ENCODE measurements at places on chromosomes 5 and 9. TPM values are rescaled to one million over a fixed set of nuclear protein-coding genes. Genes with fewer than 3 reads are reported as not detected.

The TGFBI gene
- total RNA-seq, result 0.58 TPM

The IL3 gene
- total RNA-seq, result 23.1 TPM

The FOXD4L6 gene
- not detected for total RNA-seq

The DDX31 gene
- total RNA-seq, result 18.8 TPM

The GABRA6 gene
- total RNA-seq, result not detected

The FOXD4 gene
- not detected for total RNA-seq

DNA sequence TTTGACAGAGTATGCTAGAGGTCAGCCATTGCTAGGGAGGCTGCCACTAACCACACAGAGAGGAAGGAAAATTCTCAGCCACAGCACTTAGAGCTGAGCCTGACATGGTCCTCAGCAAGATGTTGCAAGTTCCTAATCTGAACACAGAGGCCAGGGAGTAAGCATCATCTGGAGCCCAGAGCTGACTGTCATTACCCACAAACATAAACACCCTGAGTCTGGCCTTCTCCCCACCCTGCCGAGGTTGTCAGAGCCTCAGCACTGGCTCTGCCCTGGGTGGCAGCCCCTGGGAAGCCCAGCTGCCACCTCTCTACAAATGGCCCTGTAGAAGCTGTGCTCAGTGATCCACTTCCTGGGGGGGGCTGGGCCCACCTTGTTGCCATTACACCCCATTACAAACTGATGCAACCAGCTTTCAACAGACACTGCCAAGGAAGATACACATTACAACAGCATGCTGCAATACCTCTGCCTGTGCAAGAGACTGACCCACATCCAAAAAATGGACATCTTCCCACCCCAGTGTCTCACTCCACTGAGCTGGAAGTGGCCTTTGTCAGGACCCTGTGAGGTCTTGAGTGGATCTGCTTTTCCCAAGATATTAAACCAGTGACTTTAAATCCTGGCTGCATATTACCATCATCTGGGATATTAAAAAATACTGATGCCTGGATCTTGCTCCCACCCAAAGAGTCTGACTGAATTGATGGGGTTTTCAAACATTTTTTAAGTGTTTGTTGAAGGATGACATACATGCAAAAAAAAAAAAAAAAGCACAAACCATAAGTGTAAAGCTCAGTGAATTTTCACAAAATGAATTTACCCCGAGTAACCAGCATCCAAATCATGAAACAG lies 33.0 kb downstream of the IRF1 start:
- peaks cover 89% of the 10 kb centered on the region for H3K4me1 ChIP-seq
- peak; percentile 53 for DNase-seq
- no peaks in the 10 kb centered on the region for H3K27me3 ChIP-seq
- H3K27ac ChIP-seq, result peak overlapping the region; percentile 92
- H3K4me3 ChIP-seq, result no peak overlapping the region
- peaks cover 20% of the 10 kb centered on the region for H3K36me3 ChIP-seq

DNA sequence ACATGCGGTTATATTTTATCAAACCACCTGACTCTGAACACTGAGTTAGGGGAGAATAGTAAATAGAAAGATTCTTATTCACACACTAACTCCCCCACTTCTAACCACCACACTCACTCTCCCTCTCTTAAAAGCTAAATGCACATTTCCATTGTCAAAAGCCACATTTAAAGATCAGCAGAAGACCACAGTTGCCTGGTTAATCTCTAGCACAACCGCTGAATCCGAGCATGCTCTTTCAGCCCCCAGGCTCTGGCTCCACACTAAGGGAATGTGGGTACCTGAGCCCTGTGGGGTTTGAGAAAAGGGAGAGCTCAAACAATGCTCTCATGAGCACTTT lies 35.7 kb downstream of the PFDN1 start:
- no peak overlapping the region for H3K27ac ChIP-seq
- H3K27me3 ChIP-seq, result no peaks in the 10 kb centered on the region
- H3K4me3 ChIP-seq, result no peak overlapping the region
- DNase-seq, result no peak
- peaks cover 31% of the 10 kb centered on the region for H3K4me1 ChIP-seq

GRCh38 chr5:81750308-81751008 lies 439 bp downstream of the SSBP2 start:
- H3K36me3 ChIP-seq, result peaks cover 3% of the 10 kb centered on the region
- no peaks in the 10 kb centered on the region for H3K27me3 ChIP-seq
- DNase-seq, result no peak
- peaks cover 25% of the 10 kb centered on the region for H3K4me1 ChIP-seq

DNA sequence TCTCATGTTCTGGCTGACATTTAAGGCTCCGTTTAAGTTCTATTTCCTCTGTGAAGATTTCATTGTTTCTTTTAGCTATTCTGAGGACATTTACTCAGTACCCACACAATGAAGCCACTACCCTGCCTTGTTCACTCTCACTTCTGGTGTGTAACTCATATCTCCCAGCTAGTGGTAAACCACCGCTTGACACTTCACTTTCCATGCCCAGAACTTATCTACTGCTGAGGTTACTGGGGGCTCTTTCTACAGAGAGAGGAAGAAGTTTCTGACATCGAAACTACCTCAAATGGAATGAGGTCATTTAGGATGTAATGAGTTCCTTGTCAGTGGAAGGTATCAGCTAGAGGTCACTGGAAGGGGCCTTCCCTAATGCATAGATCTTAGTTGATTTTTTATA lies 501.5 kb downstream of the DMAC1 start:
- no peak overlapping the region for H3K4me3 ChIP-seq
- DNase-seq, result peak; percentile 61
- peaks cover 14% of the 10 kb centered on the region for H3K4me1 ChIP-seq
- H3K27me3 ChIP-seq, result peaks cover 24% of the 10 kb centered on the region

DNA sequence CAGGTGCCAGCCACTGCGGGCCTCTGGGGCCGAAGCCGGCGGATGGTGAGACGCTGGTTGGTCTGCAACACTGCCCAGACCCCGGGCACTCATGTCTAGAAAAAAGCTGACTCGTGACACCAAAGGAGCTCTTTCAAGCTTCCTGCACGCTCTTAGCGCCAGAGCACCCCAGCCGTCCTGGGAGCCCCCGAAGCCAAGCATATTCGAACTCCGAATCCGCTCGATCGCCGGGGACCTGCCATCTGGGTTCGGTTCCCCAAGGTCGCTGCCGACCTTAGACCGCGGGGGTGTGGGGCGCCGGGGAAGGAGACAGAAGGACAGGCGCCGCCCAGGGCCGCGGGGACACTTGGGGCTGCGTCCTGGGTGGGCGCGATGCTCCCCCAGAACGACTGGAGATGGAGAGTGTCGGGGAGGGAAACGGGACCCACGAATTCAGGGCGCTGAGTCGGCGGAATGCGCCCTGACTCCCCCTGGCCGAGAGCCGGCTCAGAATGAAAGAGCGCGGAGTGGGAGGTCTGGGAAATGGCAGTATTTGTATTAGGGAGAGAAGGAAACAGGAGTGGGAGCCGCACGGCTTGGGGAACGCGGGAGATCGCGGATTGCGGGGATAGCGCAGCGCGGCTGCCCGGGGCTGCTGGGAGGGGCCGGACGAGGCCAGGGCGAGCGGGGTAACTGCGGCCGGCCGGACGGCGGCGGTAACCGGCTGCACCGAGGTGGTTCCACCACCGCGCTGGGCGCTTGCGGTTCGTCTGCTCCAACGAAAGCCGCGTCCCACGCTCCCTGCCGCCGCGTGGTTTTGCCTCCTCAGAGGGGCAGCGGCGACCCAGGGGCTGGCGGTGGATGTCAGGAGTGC lies 20.1 kb upstream of the MARCHF6 start:
- peaks cover 4% of the 10 kb centered on the region for H3K4me1 ChIP-seq
- H3K36me3 ChIP-seq, result no peaks in the 10 kb centered on the region
- H3K4me3 ChIP-seq, result peak overlapping the region; percentile 69
- peaks cover 31% of the 10 kb centered on the region for H3K27me3 ChIP-seq
- no peak overlapping the region for H3K27ac ChIP-seq

GRCh38 chr9:126148994-126149393 lies 177.6 kb upstream of the MVB12B start:
- no peaks in the 10 kb centered on the region for H3K36me3 ChIP-seq
- H3K27ac ChIP-seq, result no peak overlapping the region
- H3K4me3 ChIP-seq, result no peak overlapping the region
- peaks cover 24% of the 10 kb centered on the region for H3K27me3 ChIP-seq

- no peak overlapping the region for H3K4me3 ChIP-seq
- no peaks in the 10 kb centered on the region for H3K27me3 ChIP-seq
- no peak overlapping the region for H3K27ac ChIP-seq
- H3K36me3 ChIP-seq, result no peaks in the 10 kb centered on the region
- no peak for DNase-seq
- no peaks in the 10 kb centered on the region for H3K4me1 ChIP-seq
Measured at GRCh38 chr5:153498516-153498915, 8.0 kb downstream of the GRIA1 start.

DNA sequence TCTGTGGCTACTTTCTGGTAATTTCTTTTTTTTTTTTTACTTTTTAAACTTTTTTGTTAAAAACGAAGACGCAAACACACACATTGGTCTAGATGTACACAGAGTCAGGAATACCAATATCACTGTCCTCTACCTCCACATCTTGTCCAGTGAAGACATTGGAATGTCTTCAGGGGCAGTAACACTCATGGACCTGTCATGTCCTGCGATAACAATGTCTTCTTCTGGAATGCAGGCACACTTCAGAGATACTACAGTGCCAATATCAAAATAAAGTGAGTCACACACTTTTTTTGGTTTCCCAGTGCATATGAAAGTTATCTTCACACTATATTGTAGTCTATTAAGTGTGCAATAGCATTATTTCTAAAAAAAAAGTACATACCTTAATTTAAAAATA lies 175.9 kb downstream of the ARRDC3 start:
- H3K36me3 ChIP-seq, result no peaks in the 10 kb centered on the region
- no peak overlapping the region for H3K4me3 ChIP-seq
- no peaks in the 10 kb centered on the region for H3K4me1 ChIP-seq

GRCh38 chr5:146193285-146193684 lies 10.1 kb upstream of the RBM27 start:
- no peak overlapping the region for H3K27ac ChIP-seq
- peaks cover 11% of the 10 kb centered on the region for H3K27me3 ChIP-seq
- no peaks in the 10 kb centered on the region for H3K4me1 ChIP-seq
- DNase-seq, result no peak

DNA sequence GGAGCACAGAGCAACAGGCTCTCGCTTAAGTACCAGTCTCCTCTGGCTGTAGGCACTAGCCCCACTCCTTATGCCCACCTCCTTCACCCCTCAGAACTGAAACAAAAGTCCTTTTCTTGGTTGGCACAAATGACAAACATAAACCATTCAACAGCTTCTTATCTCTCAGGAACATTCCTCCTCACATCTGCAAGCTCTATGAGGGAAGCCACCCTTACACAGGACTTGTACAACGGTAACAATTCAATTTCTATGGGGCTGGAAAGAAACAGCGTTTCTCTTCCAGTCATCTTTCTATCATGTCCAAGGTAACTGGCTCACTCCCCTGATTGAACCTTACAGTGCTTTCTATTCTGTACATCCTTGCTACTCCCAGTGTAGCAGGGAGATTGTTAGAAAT lies 74.1 kb downstream of the CSF2 start:
- H3K4me1 ChIP-seq, result no peaks in the 10 kb centered on the region
- H3K4me3 ChIP-seq, result no peak overlapping the region
- DNase-seq, result no peak
- peaks cover 5% of the 10 kb centered on the region for H3K36me3 ChIP-seq
- no peak overlapping the region for H3K27ac ChIP-seq

GRCh38 chr9:129102791-129103594 lies 7.6 kb downstream of the CRAT start:
- DNase-seq, result peak; percentile 30
- H3K36me3 ChIP-seq, result no peaks in the 10 kb centered on the region
- no peaks in the 10 kb centered on the region for H3K4me1 ChIP-seq
- H3K27ac ChIP-seq, result no peak overlapping the region
- no peak overlapping the region for H3K4me3 ChIP-seq
- no peaks in the 10 kb centered on the region for H3K27me3 ChIP-seq

DNA sequence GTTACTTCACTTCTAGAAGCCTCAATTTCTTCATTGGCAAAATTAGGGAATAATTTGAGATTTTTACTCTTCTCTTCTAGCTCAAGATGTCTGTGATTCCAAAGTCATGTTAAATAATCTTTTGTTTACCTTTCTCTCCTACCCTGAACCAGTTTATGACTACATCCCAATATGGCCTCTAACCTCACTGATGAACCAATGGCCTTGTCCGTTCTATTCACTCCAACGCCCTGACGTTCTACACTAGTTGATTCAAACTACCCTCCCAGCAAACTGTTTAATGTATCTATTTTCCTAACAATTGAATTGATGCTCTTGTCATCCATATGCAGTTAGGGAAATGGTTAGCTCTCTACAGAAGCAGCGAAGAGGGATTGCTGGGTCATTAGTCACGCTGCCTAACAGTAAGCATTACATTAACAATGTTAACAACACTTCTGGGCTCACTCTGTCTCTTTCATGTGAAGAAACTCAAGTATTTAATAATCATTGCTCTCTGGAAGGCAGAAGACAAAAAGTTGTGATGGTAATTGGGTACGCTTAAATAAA lies 38.0 kb downstream of the RAPGEF1 start:
- peaks cover 8% of the 10 kb centered on the region for H3K36me3 ChIP-seq
- H3K4me1 ChIP-seq, result peaks cover 87% of the 10 kb centered on the region
- DNase-seq, result no peak
- H3K27ac ChIP-seq, result no peak overlapping the region
- H3K4me3 ChIP-seq, result no peak overlapping the region

- H3K4me3 ChIP-seq, result no peak overlapping the region
- H3K27ac ChIP-seq, result no peak overlapping the region
- no peaks in the 10 kb centered on the region for H3K27me3 ChIP-seq
- H3K36me3 ChIP-seq, result peaks cover 20% of the 10 kb centered on the region
- DNase-seq, result no peak
- H3K4me1 ChIP-seq, result no peaks in the 10 kb centered on the region
Measured at GRCh38 chr5:36215910-36216309, 25.8 kb downstream of the NADK2 start.

DNA sequence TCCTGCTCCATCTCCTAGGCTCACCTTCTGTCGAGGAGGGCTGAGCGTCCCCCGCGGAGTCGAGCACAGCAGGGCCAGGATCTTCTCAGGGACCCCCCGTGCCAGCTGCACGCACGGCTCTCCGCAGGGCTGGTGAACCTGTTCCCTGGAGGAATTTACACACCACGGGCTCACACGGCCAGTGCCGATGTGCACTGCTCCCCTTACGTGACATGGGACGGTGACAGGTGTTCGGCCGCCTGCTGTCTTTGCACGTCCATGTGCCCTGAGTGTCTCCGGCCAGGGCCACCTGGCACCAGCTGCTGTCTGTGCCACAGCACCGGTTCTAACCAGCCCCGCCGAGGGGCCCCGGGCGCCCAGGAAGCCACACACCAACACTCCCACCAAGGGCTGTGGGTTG lies 8.7 kb upstream of the AGPAT2 start:
- no peak overlapping the region for H3K4me3 ChIP-seq
- peaks cover 9% of the 10 kb centered on the region for H3K4me1 ChIP-seq
- DNase-seq, result no peak

GRCh38 chr9:110821064-110821463 lies 152.5 kb downstream of the MUSK start:
- no peak for DNase-seq
- H3K36me3 ChIP-seq, result no peaks in the 10 kb centered on the region
- H3K4me1 ChIP-seq, result no peaks in the 10 kb centered on the region

GRCh38 chr9:87885484-87886189 lies 3.0 kb downstream of the SPATA31E1 start:
- H3K36me3 ChIP-seq, result no peaks in the 10 kb centered on the region
- no peaks in the 10 kb centered on the region for H3K4me1 ChIP-seq
- no peak overlapping the region for H3K4me3 ChIP-seq
- no peak for DNase-seq
- no peak overlapping the region for H3K27ac ChIP-seq
- H3K27me3 ChIP-seq, result peaks cover 1% of the 10 kb centered on the region
